Stimulated activated CD8-positive, alpha-beta memory T cell treated with anti-CD3 and anti-CD28 coated beads, Interleukin-7, amount 100 ng/mL, for 48 hours (primary cell): ENCODE measurements at places on chromosomes 1 and 21.

GRCh38 chr1:50427086-50427817 lies 4.0 kb upstream of the DMRTA2 start:
- no peak for DNase-seq

GRCh38 chr1:84541679-84542078 lies 32.6 kb downstream of the CTBS start:
- no peak for DNase-seq

DNA sequence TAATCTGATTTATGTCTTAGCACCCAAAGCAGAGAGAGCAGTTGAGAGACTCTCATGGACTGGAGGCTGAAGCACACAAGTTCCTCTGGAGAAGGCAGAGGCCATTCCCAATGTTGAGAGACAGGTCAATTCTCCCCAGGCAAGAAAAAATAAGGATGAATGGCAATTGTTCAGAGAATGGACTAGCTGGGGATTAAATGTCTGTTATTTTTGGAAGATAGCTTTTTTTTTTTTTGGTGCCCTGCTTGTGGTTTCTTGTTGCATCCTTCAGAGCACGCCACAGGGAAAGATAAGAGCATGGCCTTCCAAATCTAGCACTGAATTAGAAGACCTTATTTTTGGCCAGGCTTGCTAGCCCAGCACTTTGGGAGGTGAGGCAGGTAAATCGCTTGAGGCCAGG lies 65.6 kb upstream of the ERRFI1 start:
- DNase-seq, result no peak

GRCh38 chr1:10539411-10540043 lies 64.8 kb downstream of the PEX14 start:
- DNase-seq, result no peak

- DNase-seq, result no peak
Observed at GRCh38 chr21:32599526-32599925, 12.7 kb downstream of the CFAP298 start.

- no peak for DNase-seq
Observed at GRCh38 chr1:224495866-224496265, 61.3 kb upstream of the WDR26 start.

- DNase-seq, result no peak
Observed at GRCh38 chr1:21874778-21875547, 62.1 kb downstream of the HSPG2 start.

DNA sequence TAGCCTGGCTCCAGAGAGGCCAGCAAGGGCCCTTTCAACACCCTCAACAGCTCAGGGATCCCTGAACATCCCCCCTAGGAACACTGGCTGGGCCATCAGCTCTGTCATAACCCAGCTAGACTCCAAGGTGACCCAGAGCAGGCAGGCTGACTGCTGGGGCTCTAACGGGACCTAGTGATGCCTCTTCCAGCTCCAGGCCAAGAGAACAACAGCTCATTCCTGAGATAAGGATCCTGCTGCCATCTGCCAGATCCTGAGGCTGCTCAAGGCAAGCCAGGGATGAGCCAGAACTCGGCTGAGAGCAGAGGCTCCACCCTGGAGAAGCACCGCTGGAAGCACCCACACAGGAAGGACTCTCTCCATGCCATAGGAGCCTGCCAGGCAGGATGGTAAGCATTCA lies 2.0 kb downstream of the VSIG8 start:
- DNase-seq, result no peak
